Stimulated activated CD4-positive, alpha-beta T cell treated with anti-CD3 and anti-CD28 coated beads, Interleukin-4, amount 100 ng/mL, for 4 hours (primary cell): ENCODE measurements at places on chromosomes 16 and 17.

DNA sequence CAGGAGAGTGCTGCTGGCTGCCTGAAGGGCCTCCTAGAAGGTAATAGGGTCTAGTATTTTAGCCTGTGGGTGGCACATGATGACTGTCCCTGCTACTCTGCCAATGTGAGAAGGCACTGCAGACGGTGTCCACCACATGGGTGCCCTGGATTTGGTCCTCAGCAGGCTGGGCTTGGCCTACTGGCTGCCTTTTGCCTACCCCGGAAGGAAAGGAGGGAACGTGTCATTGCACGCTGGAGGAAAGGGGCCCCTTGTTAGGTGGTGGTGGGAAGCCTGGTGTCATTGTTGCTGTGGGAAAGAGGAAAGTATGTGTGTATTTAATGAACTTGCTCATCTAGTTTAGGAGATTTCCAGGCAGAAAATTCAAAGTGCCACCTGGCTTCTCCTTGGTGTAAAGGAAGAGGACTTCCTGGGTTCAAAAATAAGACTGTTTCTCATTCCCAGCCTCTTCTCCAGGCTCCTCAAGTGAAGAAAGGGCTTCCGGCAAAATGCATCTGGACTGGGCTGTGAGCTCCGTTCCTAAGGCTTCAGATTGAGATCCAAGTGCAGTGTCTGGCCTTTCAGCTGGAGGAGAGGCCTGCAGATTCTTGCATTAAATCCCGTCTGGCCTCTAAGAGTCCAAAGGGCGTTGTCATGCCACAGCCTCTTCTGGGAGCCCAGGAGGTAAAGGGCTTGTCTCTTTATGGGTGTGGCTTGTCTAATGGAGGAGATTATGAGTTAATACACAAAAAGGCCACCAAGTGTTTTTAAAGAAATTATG is 55.1 kb downstream of the RPTOR start:
- no peak for DNase-seq

GRCh38 chr16:71767060-71767900 is 41.4 kb downstream of the AP1G1 start:
- no peak for DNase-seq

- DNase-seq = no peak
Observed at GRCh38 chr17:69717214-69717613, 302.7 kb downstream of the MAP2K6 start.

DNA sequence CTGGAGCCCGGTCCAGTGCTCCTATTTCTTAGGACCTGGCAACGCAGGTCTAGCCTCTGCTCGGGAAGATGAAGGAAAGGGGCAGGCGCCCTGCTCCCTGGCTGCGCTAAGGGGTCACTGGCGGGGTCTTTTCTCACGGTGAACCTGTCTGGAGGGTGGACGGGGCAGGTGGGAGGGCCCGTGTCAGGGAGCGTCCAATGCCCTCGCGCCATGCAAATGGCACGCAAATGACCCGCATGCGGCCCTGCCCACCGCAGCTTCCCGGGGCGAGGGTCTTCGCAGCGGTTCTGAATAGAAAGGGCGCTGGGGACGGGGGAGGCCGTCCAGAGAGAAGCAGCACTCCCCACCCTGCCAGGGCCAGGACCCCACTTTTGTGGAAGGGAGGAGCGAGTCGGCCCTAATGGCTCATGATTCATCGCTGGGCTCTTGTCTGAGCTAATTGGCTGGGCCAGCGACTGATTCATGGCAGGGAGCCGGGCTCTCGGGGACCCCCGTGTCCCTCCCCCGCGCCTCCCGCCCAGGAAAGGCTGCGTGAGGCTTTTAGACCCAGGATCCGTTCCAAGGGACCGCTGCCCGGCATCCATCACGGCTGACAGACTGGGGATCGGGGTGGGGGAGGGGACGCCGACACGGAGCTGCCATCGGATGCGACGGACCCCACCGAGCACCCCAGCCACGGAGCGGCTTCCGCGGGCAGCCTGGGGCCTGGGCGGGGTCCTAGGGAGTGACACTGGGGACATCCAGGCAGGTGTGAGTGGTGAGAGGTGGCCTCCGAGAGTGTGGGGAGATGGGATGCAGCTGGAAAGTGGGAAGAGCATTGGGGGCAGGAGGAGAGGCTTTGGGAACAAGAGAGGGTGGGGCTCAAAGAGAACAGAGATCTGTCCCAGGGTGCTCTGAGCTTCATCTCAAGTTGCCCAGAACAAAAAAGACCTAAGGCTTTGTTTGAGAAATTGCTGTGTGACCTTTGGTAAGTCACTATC is 25.0 kb upstream of the NGFR start:
- no peak for DNase-seq

- DNase-seq = no peak
Observed at GRCh38 chr16:84396537-84397008, 28.2 kb downstream of the ATP2C2 start.

DNA sequence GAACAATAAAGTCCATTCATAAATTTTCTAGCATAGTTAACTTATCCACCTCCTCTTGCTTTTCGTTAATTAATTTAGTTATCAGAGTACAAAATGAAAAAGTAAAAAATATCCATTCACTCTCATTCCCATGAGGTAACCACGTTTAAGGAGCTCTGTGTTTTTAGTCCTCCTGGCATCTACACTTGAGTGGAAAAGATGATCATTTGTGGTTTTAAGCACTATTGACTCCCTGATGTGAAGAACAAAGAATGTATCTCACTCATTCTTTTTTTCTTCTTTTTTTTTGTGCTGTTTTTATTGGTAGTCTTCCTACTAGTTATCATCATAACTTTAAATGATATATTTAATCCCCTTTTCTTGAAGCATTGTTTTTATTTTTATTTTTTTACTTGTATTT is 26.1 kb downstream of the QPRT start:
- no peak for DNase-seq
